Stimulated activated CD4-positive, alpha-beta T cell treated with anti-CD3 and anti-CD28 coated beads, Interleukin-12 subunit alpha, Interleukin-12 subunit beta, amount 100 ng/mL, for 48 hours (primary cell): ENCODE measurements at places on chromosomes 2 and 18.

- DNase-seq, result no peak
These were observed 15.9 kb downstream of the FAM171B start for GRCh38 chr2:186709529-186710450.

DNA sequence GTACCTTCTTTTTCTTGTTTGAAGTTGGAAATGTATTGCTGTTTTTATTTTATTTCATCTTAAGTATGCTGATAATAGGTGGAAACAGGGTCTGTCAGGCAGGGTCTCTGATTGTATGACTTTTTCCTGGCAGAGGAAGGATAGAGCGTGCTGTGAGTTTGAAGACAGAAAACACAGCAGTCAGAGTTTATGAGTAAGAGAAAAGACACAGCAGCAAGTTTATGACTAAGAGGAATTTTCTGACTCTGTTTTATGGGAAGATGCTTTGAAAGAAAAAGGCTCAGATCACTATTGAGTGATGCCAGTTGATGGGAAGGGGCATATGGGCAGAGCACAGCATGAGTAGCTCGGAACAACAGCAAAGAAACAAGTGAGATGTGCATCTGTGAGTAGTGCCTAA, 379.1 kb downstream of the MEIS1 start:
- DNase-seq, result no peak

- DNase-seq, result no peak
These were observed 18.2 kb upstream of the ADAM17 start for GRCh38 chr2:9573840-9574239.

- no peak for DNase-seq
These were observed 317.9 kb upstream of the UBE2E3 start for GRCh38 chr2:180662521-180662920.

DNA sequence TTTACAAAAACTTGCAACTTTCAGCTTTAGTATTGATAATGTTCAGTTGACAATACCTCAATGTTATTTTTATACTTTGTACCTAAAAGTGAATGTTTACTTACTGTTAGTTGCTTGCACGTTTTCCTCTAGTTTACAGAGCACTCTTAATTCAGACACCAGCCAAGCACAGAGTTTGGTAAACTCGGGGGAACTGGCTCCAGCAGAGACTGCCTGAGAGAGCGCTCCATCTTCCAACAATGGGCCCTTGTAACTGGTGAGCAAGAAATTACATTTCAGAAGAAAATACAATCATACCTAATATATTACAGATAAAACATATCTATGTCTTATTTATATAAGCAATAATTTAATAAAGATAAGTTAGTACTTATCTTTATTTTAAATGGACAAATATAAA, 3.7 kb downstream of the FAM98A start:
- no peak for DNase-seq

DNA sequence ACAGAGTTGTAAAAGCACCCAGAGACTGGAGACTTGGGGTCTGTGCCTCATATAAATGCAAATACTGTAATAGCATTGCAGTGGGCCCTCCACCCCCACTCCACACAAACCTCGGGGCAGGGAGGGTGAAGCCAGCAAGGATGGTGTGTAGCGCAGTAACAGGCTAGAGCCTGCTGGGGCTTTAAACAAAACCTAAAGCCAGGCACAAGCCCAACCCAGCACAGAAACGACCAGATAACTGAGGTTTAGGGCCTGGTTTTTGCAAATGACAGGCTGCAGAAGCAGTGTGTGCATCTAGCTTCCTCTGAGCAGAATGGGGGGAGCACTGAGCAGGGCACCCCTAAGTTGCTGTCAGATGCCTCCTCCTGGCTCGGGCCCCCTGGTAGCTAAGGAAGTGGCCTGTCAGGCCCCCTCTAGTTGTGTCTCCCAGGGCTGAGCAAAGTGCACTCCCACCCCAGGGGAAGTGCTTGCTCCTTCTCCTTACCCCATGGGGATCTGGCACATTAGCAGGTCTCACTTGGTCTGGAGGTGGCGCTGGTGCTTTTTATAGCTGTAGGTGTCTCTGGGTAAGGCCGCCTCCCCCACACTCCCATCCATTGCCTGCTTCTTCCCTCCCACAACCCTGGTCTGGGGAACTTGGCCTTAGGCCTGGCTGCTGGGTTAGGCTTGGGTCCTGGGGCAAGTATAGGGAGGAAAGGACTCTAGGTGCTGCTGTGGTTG, 135.1 kb downstream of the CELF4 start:
- no peak for DNase-seq

- DNase-seq, result peak; percentile 48
These were observed 7.6 kb upstream of the CHRNA1 start for GRCh38 chr2:174771631-174772471.

DNA sequence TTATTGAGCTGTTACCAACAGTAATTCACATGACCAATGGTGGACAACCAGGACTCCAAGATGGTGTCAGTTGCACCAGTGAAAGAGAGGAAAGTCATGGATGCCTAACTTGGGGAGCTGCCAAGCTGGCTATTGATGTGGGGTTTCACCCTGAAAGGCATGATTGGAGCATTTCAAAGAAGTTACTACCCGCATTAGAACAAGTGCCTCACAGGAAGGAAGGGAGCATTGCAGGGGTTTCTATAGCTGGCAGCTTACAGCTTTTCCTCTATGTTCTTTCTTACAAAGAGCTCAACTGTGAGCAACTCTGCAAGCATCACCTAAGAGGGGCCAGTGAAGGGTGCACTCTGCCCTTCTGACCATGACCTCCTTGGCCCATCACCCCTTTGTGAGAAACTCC, 93.1 kb downstream of the TNFRSF11A start:
- DNase-seq, result no peak

DNA sequence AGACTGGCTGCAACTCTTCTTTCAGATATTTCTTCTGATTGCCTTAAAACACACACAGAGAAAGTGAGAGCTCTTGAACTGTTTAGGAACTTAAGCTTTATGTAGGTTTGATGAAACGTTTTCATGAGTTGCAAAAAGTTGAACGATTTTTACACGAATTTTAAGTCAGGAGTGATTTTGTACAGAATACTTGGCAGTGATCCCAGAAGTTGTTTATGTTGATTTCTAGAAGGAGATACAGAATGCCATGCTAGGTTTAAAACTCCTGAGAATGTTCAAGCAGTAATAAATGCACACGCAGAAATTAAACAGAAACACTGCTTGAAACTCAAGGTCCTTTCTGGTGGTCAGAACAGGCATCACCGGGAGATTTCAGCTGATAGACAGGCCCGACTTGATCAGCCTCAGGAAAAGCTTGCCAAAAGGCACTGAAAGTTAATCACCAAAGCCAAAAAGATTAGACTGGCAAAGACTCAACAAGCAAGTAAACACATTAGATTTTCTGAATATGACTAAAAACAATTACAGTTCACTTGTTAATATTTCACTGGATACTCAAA, 123.1 kb downstream of the SOCS6 start:
- DNase-seq, result no peak

DNA sequence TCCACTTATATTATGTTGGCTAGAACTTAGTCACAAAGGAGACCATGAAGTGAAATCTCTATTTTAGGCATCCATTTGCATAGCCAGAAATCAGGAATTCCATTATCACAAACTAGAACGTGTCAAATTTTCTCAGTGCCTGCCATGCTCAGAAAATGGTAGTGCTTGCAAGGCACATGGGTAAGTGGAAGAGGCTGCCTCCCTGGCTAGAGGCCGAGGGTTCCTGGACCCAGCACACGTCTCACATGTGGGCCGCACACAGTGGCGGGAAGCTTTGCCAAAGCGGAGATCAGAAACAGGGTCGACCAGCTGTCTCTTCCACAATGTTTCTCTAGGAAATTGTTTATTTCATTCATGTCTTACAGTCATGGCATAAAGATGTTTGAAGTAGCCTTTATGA, 42.3 kb downstream of the TRAF3IP1 start:
- no peak for DNase-seq

DNA sequence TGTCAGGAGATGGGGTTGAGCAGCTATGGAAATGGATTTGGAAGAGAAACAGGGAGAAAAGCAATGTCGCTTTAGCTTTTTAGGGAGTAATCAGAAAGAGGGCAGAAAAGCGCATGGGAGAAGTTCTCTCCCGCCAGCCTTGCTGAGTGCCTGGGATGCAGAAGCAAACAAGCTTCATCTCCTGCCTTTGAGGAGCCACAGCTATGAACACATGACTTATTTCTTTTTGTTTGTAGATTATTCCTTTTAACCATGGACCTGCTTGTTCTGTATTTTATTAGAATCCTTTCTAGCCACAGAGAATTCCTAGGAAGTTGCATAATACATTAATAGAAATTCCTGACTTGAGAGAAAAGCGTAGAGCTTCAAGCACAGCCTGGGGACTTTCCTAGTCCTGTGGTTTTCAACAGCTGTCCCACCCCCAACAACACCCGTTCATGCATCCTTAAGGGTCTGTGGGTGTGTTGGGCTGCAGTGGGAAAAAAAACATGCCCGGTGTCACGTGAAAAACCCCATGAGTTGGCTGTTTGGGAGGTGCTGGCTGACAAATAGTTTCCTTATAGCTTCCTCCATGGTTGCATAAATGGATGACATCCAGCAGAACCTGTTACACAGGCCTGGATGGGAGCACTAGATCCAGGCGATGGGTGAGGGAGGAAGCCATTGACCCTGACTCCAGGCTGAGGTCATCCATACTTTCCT, 14.9 kb downstream of the SLC9A4 start:
- DNase-seq, result no peak

DNA sequence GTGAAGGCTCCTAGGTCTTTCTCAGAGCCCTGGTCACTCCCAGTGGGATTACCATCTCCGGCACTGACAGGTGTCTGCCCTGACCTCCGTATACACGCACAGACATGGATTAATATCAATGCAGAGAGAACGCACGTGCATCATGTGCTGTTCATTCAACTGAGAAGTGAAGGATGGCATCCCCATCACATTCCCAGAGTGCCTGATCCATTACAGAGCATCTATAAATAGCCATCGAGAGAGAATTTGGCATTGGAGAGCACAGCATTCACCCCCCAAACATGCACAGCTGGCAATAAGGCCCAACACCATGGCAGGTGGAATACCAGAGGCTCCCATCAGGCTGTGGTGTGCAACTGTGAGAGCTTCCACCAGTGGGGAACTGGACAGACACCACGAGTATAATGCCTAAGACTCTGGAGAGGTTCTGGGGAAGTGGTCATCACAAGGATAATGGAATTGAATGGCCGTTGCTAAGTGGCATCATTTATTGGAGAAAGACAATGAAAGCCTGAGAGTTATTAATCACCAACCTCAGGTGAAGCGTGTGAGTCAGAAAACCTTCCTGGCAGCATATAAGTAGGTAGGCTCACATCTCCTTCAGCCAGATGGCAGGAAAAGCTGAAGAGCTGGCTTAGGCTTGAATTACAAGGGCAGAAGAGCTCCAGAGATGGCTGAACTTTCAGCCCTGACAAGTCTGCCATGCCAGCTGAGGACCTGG, 244.5 kb upstream of the ID2 start:
- DNase-seq, result no peak

DNA sequence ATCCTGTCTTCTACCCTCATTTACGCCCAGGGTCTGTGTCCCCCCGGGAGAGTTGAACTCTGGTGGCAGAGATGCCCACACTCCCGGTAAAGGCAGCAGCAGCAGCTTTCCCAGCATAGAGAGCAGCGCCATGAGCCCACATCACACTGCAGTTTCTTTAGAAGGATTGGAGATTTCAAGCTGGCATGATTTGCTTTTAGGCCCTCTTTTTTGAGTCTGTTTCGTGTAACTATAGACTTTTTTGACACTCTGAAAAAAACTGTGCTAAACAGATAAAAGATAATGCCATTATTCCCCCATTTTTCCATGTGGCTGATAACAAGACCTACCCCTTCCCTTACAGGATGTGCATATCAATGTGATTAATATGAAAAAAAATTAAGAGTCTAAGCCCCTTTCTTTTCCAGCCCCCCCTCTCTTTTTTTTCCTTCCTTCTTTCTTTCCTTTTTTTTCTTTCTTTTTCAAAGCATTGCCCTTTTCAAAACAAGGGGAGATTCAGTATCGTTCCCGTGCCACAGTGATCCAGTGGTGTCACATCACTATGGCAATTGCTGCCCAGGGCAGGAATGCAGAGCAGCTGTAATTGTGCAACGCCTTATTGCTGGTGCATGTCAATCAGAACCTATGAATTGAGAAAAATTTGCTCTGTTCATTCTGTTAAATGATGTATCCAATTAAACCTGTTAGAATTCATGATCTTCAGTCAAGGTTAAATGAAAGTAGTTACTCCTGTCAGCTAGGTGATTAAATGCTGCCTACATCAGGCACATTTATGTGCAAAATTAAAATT, 104.5 kb downstream of the CDCA7 start:
- no peak for DNase-seq

- DNase-seq, result no peak
These were observed 1092.0 kb upstream of the LRRTM1 start for GRCh38 chr2:81396417-81397019.

- DNase-seq, result no peak
These were observed 16.9 kb upstream of the KCNG3 start for GRCh38 chr2:42510608-42511243.
